ENCODE measurements at places on chromosomes 1 and 21.

DNA sequence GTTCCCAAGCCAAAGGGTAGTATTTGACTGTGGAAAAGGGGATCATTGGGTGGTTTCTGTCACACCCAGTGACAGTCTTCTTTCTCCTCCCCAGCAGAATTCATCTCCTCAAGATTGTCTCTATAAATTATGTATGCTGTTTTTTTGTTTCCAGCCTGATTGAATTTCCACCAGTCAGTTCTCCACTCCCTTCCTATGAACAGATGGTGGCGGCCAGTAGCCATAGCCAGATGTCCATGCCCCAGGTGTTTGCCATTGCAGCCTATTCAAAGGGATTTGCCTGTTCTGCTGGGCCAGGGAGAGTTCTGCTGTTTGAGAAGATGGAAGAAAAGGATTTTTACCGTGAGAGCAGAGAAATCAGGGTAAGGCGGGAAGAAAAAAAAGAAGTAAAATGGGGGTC is 12.9 kb downstream of the CFAP57 start:
- DNase-seq = no peak

DNA sequence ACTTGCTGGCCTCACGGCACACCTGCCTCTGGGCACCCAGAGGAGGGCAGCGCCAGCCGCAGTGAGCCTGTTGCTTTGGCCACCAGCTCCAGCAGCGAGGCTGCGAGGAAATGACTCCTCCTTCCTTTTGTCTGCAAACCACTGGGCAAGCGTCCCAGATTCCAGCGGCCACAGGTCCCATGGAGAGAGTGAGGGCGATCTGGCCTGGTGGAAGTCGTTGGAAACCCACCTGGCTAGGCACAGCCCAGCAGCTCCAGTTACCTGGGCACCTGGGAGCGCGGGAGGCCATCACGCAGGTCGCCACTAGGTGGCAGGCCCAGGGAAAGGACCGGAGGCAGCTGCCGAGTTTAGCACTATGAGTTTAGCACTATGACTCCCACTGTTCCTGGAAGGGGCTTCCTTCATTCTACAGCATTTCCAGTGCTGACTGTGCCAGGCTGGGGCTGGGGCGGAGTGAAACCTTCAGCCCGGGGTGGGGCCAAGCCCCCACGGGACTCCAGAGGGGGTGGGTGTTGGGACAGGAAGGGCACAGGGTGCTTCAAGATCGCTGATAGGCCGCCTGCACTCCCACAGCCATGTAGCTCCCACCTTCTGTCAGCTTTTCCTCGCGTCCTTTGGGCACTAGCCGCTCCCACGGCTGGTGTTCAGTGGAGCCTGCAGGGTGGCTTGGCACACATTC is 1.1 kb upstream of the ESPN start:
- DNase-seq = peak; percentile 75

- peak; percentile 91 for DNase-seq
Measured at GRCh38 chr1:26378088-26378878, 5.7 kb upstream of the ZNF683 start.

- peak; percentile 77 for DNase-seq
Measured at GRCh38 chr1:30801771-30802198, 44.2 kb upstream of the LAPTM5 start.

- peak; percentile 44 for DNase-seq
Measured at GRCh38 chr1:117346206-117346928, 20.9 kb upstream of the MAN1A2 start.

DNA sequence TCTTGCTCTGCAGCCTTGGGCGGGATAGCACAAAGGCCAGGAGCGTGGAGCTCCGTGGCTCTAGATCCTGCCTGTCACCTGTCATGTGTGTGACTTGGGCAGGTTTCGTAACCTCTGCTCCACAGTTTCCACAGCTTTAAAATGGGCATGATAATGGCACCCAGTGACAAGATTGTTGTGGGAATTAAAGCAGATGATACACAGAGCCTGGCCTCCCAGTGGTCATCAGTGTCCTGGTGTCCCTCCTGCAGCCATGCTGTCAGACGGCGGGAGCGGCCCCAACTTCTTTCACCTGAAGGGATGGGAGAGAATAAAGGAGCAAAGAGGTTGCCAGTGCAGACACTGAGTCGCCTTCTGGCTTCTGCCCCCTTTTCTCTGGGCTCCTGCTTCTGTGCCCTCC is 61.5 kb downstream of the SLC37A1 start:
- no peak for DNase-seq

DNA sequence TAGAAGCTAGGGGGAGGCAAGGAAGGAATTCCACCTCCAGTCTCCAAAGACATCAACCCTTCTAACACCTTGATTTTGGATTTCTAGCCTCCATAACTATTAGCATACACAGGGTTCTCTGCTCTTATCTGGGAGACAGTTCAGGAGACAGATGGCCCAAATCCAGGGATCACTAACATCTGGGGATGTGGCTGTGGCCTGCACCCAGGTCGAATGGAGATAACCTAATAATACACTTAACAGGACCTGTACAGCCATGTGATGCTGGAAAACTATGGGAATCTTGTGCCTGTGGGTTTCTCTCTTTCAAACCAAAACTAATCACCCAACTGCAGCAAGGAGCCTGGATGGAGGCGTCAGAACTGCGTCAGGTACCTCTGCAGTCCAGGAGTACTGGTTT is 47.6 kb downstream of the KIAA0319L start:
- DNase-seq = no peak

- DNase-seq = no peak
Measured at GRCh38 chr21:41835711-41836154, 43.4 kb downstream of the PRDM15 start.

DNA sequence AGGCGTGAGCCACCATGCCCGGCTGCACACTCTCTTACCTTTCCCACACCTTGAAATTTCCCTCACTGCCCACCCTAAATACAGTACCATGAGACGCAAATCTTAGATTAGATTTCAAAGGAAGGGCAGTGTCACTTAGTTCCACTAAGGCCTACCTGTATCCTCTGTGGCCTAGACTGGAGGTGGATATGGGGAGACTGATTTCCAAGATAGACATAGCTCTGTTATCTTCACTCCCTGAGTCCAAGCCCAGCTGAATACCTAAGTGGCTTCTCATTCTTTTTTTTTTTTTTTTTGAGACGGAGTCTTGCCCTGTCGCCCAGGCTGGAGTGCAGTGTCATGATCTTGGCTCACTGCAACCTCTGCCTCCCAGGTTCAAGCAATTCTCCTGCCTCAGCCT is 89.0 kb downstream of the SLC16A1 start:
- no peak for DNase-seq

DNA sequence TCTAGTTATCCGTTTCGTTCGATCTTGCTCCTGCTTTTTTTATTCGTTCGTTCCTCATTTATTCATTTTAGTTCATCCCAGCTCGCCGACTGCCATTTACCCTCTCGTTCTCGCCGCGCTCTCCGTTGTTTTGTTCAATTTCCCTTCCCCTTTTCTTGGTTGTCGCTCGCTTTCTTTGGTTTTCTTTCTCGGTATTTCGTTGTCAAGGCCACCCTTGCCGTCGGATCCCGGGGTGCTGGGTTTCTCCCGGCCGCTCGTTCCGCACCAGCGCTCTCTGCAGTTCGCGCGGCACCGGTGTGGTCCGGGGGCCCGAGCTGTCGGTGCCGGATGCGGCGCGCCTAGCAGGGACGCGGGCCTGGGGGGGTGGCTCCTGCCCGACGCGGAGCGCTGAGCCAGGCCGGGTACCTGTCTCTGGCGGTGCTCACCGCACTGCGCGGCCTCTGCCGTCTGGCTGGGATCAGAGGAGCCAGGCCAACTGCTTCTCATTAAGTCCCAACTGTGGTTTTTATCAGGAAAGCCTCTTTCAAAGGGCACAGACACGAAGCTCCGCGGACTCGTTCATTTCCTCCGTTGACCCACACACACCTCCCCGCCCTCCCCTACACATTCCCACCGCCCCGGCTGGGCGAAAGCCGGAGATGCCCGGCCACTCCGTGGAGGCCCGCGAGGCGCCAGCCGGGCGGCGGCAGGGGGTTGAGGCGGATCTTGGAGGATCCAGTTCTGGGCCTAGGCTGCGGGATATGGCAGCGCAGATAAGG is 1.6 kb downstream of the ALX3 start:
- no peak for DNase-seq

DNA sequence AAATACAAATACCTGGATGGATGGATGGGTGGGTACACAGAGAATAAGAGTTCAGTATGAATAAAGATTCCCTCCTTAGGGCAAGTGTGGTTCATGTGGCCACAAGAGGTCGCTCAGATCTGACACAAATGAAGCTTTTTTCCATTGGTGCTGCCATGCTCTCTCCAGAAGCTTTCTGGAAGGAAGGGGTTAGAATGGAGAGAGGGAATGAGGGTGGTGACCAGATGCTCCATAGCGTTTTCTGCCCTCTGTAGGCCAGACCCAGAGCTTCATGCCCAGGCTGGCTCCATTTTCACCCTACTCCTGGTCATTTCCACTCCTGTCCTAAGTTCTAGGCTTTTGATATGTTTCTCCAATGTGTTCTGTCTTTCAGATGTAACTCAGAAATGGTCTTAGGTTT is 3.3 kb upstream of the FCRL6 start:
- DNase-seq = peak; percentile 57

DNA sequence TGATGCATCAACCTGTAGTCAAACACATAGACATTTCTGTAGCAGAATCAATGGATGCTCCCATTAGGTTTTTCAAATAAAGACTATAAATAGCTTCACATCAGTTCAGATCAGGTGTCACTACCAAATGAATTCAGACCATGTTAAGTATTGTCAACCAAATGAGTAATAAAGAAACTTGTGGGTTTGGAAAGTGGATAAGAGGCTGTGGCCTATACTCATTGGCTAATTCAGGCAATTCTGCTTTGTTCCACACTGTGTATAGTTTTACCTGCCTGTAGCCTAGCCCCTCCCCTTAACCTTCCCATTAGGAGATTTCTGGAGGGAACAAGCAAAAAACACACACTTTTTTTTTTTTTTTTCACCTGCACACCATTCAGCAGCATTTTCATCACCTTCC is 321.2 kb downstream of the HLX start:
- no peak for DNase-seq

All from CD4-positive, alpha-beta T cell treated with Interleukin-2 at 100 ng/mL for 4 hours (primary cell).